ENCODE measurements at places on chromosomes 7 and 10.

DNA sequence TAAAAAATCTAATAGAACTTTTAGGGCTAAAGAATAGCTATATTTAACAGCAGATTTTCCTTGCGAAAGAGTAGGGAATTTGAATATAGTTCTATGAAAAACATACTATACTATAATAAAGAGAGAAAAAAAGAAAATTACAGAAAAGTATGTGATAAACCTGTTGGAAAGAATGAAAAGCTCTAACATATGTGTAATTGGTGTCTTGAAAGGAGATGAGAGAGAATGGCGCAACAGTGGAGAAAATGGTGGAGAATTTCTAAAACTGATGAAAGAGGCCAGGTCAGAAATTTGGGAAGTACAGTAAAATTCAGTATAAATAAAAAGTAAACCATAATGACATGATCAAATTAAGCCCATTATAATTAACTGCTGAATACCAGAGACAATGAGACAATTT is 20.8 kb upstream of the CACNA2D1 start:
- no peak for DNase-seq

- no peak for DNase-seq
Measured at GRCh38 chr7:92751902-92752901, 84.2 kb downstream of the CDK6 start.

DNA sequence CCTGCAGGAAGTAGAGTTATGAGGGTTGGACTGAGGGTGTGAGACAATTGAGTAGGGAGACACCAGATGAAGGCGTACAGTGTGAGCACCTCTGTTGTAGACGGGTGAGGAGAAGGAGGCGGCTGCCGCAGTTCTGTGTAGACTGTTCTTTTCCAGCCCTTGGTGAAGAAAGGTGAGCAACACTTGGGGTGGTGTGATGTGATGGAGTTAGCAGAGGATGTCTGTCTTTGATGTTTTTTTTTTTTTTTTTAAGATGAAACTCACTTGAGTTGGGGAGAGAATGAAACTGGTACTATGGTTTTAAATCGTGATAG is 42.8 kb upstream of the RNF216 start:
- DNase-seq = peak; percentile 26

- DNase-seq = no peak
Measured at GRCh38 chr10:132433671-132434340, 36.8 kb downstream of the PWWP2B start.

DNA sequence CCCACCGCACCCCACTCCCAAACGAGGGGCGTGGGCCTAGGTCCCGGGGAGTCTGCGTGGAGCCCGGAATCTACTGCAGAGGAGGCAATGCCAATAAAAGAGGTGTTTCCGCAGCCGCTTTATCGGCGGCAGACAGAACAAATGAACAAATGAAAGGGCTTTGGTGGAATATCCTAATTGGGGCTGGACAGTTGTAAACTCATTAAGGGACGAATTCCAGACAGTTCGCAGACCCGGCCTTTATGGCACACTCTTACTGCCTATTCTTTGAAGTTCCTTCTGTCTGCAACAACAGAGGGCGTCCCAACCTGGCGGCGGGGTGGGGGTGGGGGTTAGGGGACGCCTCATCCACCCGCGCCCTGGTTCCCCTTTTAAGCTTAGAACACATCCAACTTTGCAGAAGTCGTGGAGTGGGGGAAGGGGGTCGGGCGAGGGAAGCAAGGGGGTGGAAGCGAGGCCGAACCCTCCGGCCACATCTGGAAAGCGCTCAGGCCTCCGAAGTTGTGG is 4.1 kb downstream of the HOXA9 start:
- no peak for DNase-seq

DNA sequence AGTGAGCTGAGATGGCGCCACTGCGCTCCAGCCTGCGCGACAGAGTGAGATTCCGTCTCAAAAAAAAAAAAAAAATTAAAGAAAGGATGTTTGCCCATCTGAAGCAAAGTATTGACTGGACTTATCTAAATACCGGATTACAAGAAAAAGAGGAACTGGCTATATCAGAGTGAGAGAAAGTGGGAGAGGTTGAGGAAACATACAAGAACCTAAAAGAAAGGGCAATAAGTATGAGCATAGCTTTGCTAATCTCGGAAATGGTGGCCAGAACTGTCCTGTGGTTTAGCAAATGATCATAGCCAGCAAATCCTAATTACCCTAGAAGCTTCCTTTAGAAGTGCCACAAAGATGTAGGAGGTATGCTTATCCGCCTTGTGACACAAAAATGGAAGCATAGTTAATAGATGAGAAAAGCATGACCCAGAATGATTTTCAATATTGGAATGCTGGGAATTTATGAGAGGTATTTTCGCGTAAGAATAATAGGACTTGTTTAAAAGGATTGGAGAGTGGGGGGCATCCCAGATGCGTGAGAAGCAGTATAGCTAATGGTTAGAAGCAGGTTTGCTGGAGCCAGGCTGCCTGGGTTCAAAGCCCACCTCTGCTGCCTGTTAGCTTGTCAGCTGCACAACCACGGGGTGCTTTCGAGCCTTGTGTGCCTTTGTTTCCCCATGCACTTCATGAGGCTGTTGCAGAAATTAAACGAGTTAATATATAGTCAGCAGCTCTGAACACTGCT is 1.2 kb upstream of the GTPBP4 start:
- no peak for DNase-seq

DNA sequence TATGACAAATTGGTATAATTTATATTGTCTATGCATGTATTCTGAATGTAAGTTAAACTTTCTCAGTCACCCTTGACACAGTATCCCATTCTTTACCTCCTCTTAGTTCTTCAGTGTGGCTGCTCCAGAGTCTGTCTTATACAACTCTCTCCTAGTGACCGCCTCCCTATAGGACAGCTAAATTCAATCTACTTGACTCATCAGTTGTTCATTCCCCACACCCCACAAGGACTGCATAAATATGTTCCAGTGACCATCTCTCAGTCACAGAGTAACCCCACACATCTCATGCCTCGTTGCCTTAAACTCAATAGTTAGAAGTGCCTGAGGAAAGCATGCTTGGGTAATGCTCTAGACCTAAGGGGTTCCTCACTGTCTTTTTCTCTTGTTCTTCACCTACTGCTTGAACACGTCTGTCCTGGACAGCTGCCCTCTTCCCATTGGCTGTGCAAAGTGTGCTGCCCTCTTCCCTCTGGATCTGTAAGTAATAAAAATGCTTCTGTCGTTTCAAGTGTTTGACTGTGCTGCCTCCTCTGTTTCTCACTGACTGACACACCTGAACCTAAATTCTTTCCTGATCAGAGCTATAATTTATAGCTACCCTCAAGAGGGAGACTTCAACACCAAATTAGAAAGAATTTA is 494.6 kb upstream of the GRM3 start:
- DNase-seq = no peak

- DNase-seq = no peak
Measured at GRCh38 chr10:118167056-118167700, 120.4 kb upstream of the RAB11FIP2 start.

DNA sequence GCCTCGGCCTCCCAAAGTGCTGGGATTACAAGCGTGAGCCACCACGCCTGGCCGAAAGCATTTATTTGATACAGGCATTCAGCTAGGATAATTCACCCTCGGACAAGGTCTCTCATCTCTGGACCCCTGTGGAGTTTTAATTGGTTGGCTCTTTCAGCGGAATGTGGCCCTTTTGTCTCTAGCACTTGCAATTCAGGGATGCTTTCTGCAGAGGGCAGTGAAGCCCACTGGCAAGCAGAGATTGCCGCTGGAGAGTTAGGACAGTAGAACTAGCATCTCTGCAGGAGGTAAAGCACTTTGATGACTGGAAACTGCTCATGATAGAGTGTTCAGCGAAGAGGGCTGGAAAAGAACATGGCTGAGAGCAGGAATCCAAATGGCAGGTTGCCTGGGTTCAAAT is 62.0 kb downstream of the SUFU start:
- DNase-seq = no peak

GRCh38 chr10:21525367-21526187 is at the start of gene SKIDA1:
Gene SKIDA1, minus strand, starts transcription at chr10:21525682. Its CDS starts 7,860 bp downstream, at chr10:21517822.
- DNase-seq = peak; percentile 58

DNA sequence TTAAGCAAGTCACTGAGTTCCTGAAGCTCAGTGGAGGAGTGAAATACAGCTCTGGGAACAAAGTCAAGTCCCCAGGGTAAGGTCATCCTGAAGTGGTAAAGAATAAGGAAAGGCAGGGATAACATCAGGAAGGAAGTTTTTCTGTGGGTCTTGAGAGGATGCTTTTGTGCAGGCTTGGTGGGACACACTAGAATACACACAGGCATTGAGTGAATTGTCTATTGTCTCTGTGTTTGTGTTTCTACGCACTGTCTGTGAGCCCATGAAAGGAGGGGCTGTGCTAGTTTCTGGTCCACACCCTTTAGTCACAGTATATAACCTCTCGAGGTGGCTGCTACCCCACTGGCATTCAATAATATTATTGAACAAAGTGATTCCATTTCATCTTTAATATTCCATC is 95.8 kb upstream of the ABCB5 start:
- DNase-seq = no peak

DNA sequence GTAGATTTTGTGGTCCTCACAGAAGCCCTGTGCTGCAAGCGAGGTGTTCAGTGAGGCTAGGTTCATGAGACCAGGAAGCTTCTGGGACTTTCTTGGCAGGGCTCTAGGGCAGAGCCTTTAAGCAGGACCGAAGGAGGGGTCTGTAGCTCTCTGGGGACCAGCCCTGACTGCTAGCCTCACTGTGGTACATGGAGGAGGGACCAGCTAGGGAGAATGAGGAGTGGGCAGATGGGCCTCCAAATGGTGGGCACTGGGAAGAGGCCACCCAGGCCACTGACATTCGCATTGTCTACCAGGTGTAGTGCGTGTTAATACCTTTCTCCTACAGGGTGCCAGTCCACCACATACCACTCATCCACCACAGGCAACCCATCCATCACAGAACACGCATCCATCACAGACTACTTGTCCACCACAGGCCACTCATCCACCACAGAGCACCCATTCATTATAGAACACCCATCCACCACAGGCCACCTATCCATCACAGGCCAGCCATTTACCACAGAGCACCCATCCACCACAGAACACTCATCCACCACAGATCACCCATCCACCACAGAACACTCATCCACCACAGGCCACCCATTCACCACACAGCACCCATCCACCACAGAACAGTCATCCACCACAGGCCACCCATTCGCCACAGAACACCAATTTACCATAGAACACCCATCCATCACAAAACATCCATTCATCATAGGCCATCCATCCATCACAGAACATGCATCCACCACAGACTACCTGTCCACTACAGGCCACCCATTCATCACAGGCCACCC is 31.6 kb upstream of the ZNF488 start:
- DNase-seq = no peak

GRCh38 chr7:99368750-99369389 is 5.7 kb upstream of the ARPC1B start:
- no peak for DNase-seq

GRCh38 chr7:107169120-107170050 is 582 bp downstream of the HBP1 start:
- peak; percentile 81 for DNase-seq

- DNase-seq = no peak
Measured at GRCh38 chr7:69928621-69929020, 330.3 kb downstream of the AUTS2 start.

- DNase-seq = peak; percentile 63
Measured at GRCh38 chr10:80535671-80536360, 1.9 kb upstream of the SH2D4B start.

GRCh38 chr10:70588255-70588654 is 14.3 kb downstream of the PRF1 start:
- DNase-seq = no peak

- DNase-seq = no peak
Measured at GRCh38 chr10:95547791-95548435, 13.3 kb downstream of the SORBS1 start.

DNA sequence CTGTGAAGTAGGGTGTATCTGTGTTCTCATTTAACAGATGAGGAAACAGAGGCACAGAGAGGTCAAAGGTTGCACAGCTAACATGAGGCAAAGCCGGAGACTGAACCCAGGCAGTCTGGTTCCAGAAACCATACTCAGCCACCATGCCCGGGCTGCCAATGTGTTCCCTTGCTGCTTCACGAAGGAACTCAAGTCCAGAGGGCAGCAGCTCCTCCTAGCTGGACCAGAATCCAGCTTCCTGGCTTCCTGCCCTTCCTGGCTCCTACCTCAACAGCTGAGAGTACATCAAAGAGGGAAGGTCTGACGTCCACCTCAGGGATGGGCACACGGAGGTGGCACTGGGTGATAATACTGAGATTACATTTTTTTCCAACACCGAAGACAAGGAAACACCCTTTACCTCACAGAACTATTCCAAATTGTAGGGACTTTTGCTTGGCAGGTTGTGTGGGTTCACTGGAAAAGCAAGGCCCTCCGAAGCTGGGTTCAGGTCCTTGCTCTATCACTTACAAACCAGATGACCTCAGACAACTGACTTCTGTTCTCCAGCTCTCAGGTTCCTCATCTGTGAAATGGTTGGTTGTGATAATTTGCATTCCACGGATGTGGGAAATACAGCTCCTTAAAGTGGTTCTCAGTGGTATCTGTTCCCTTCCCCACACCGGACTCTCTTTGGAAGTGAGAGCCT is 154.1 kb upstream of the ZMIZ1 start:
- DNase-seq = no peak

- no peak for DNase-seq
Measured at GRCh38 chr10:97514344-97514743, 15.6 kb downstream of the UBTD1 start.

DNA sequence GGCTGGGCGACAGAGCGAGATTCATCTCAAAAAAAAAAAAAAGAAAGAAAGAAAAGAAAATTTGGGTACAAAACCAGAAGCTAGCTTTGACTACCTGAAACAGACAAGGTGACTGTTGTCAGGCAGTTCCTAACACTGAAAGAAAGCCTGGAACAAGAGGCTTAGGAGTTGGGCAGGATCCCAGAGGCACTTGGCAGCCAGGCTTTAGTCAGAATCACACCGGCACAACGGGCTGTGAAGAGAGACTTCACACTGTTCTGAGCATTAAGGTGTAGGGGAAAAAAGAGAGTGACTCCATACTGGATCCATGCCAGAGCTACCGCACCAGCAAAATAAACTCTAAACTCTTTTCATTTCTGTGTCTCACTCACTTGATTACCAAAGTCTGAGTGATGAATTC is 130.8 kb downstream of the ZNF467 start:
- no peak for DNase-seq

DNA sequence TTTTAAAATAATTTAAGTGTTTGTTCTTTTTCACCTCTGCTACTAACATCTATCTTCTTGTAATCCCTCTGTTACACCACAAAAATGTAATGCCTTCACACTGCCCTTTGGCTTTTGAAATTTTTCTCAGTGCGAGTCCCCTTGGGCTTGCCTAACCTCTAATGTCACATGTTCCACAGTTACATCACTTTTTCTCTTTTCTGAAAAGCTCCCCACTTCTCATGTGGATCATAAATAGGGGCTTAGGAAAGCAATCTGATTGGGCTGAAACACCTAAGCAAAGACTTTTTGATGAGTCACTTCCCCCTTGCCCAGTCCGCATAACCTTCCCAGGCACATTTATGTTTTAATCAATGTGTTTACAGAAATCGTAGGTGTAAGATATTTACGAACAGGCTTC is 288.2 kb downstream of the IPMK start:
- DNase-seq = no peak

DNA sequence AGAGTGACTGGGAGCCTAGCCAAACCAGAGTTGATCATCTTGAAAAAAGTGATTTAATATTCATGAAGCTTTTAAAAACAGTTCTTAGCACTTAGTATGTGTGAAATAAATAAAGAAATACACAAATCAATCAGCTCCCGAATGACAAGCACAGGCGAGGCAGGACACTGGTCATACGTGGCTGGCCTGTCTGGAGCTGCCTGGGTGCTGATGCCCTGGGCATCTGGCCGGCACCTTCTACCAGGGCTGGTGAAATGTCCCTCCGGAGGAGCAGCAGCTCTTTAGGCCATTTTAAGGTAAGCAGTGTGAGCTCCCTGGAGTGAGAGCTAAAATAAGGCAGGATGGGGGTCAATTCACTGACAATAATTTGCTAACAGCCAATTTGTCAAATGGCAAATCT is 23.7 kb downstream of the IL15RA start:
- no peak for DNase-seq

Data from activated T-helper 9 cell treated with anti-CD3 and anti-CD28 coated beads, Interleukin-2, amount 50 U/mL, for 16 hours (primary cell).